NB4 (cell line): ENCODE measurements at places on chromosomes 16 and 17.

GRCh38 chr17:750431-751037 is 1.5 kb downstream of the GEMIN4 start:
- DNase-seq: no peak

DNA sequence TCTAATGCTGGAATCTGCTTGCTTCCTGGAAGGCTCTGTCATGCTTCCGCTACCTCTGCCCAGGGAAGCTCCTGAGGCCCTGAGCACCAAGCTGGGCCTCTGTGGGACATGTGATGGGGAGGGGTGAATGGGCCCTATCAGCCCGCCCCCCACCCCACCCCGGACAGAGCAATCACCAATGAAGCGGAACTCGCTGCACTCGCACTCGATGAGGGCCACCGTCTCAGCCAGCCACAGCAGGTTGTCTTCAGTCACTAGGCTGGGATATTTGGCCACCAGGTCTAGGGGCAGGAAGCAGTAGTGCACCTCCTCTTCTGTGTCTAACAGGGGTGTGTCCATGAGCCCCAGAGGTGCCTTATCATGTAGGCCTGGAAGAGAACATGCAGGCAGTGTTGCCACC is 23.6 kb downstream of the KCTD19 start:
- DNase-seq: no peak

GRCh38 chr17:55584861-55585260 is 73.6 kb upstream of the SMIM36 start:
- DNase-seq: no peak

GRCh38 chr16:19712418-19713058 is 5.5 kb downstream of the KNOP1 start:
- DNase-seq: no peak

GRCh38 chr17:41004397-41004796 is 4.5 kb downstream of the KRTAP3-1 start:
- no peak for DNase-seq

- DNase-seq: no peak
Measured at GRCh38 chr17:14489986-14490385, 189.1 kb downstream of the HS3ST3B1 start.

DNA sequence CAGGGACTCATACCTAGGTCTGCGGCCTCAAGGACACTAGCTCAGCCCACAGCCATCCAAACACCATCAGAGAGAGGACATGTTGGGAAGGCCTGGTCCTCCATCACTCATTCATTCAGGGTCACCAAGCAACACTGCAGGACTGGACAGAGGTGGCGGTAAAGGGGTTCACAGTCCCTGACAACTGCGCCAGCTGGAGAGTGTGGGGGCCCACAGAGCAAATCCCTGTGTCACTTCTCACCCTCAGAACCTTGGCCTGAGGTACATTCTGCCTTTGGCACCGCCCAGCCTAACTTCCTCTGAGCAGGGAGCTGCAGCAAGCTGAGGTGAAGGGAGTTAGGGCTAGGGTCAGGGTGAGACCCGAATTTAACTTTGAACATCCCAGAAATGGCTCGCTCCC is 106.5 kb downstream of the COPRS start:
- no peak for DNase-seq
